Cardiac muscle cell (in vitro differentiated cells and primary cell): ENCODE measurements at places on chromosomes 13 and 19.

DNA sequence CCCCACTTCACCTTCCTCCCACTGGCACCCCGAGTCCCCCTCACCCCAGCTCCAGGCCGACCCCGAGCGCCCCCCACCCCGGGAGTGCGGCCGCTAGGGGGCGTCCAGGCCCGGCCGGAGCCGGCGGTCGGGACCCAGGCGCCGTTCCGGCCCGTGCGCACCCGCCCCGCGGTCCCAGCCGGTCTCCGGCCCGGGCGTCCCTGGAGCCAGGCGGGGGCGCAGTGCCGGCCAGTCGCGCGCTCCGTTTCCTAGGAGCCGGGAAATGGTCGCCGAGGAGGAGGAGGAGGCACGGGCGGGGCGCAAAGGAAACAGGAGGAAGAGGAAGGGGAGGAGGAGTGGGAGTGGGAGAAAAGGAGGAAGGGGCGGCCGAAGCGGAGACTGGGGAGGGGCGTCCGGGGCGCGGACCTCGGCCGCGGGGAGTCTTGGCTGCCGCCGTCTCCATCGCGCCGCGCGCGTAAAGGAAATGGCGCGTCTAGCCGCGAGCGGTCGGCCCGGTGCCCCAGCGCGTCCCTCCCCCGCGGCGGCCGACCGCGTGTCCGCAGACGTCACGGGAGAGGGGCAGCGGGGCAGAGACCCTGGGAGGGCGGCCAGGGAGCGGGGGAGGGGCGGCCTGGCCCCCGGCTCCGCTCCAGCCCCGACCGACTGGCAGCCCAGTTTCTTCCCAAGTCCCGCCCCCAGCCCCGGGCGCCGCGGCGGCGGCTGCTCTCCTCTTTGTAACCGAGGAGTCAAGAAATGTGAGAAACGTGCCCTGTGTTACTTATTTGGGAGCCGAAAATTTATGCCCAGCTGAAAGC, 1.1 kb upstream of the KCTD15 start:
- DNase-seq, result peak; percentile 95

GRCh38 chr13:30319130-30319529, 11.8 kb upstream of the KATNAL1 start:
- no peak for DNase-seq

GRCh38 chr13:47085346-47085745, 188.5 kb upstream of the HTR2A start:
- DNase-seq, result no peak

DNA sequence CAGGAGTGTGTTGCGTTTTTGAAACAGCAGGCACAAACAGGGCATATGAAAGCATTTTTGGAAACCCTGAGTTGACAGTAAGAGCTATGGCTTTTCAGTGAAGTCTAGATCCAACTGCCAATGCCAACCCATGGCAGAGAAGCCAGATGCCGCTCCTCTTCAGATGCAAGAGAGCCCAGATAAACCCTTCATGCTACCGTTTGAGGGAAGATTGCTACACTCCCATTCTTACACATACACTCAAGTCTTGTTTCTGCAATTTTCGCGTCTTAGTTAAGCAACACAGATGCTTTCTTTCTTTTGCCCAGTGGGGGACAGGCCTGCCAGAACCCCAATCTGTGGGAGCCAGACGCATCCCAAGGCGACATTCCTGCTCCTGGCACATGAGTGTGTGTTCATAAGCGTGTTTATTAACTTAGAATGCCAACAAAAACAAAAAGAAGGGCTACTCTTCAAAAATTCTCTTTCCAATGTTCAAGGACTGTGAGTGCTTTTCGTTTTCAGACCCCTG, 10.4 kb downstream of the BORCS8 start:
- DNase-seq, result no peak

- DNase-seq, result no peak
Measured at GRCh38 chr13:98343461-98343860, 166.4 kb upstream of the RNF113B start.

DNA sequence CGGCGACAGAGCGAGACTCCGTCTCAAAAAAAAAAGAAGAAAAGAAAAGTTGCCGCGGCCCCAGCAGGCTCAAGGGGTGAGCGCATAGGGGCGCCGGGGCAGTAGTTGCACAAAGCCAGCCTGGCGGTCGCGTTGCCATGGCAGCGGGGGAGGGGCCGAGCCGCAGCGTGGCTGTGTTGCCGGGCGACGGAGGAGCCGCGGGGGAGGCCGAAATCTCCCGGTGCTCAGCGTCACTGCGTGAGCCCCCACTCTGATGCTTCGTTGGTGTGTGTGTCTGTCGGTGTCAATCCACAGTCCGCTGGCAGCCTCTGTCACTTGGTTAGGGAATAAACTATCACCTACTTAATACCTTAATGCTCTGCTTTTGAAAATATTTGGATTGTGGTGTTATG, 82.9 kb upstream of the C1QTNF9B start:
- peak; percentile 95 for DNase-seq

GRCh38 chr13:26168237-26168814, 53.8 kb downstream of the RNF6 start:
- no peak for DNase-seq

GRCh38 chr19:3171894-3172672, 6.5 kb upstream of the S1PR4 start:
- DNase-seq, result no peak

DNA sequence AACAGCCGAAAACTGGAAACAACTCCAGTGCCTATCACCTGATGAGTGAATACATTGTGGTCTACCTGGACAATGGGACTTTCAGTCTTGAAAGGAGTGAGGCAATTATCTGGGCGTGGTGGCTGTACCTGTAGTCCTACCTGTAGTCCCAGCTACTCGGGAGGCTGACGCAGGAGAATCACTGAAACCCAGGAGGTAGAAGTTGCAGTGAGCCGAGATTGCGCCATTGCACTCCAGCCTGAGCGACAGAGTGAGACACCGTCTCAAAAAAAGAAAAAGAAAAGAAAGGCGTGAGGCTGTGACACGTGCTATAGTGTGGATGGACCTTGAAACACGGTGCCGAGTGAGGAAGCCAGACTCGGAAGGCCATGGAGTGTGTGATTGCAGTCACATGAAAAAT, 4.1 kb upstream of the NTN5 start:
- DNase-seq, result no peak

- DNase-seq, result no peak
Measured at GRCh38 chr19:17796013-17796837, 1.3 kb downstream of the B3GNT3 start.

GRCh38 chr19:54470991-54471782, 1.9 kb downstream of the CDC42EP5 start:
- DNase-seq, result no peak

GRCh38 chr13:24614306-24615080, 65.7 kb upstream of the ATP12A start:
- DNase-seq, result no peak

DNA sequence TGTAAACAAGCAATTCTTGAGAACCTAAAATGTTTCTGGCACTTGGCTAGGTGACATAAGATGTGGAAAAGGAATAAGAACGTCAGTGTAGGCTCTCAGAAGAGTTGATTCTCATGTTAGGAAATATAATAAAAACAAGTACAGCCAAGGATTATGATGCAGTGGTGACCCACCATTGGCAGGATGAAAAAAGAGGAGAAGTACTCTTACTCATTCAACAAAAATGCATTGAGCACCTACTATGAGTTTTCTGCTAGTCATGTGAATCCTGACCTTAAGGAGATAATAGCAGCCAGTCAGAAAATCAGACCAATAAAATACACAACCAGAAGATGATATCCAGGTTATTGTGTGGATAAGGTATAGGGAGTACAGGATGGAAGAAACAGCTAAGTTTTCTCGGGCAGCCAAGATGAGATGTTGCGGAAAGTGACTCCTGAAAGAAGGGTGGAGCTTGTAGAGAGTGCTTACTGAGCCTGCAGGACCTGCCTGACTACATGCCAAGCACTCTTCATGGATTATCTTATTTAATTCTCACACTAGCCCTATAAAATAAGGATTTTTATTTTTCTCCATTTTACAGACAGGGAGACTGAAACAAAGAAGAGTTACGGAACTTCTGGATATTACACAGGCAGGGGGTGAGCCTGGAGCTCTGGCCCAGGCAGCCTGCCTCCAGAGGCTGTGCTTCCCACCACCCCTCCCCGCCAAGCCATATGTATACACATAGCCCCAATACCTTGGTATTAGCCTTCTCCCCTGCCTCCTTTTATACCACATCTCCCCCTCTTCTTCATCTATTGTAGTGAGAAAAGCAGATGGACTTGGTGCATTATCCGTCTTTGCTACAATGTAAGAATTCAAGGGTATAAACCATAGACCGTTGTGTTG, 58.0 kb downstream of the TGDS start:
- DNase-seq, result no peak

DNA sequence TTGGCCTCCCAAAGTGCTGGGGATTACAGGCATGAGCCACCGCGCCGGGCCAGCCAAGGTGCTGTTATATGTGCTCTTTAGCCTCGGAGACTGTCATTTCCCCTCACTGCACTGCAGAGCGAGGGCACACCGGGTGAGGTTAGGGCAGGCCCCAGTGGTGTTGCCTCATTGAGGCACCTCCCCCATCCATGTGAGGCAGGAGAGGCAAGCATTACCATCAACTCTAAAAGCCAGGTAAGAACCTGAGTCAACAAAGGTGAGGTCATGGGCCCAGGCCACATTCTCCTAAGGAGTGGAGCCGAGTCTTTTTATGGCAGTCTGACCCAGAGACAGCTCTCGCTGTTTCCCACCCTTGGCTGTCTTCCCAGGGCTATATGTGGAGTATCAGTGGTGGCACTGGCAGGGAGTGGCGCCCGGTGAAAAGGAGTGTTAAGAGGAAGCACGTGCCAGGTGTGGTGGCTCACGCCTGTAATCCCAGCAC, 10.9 kb downstream of the B3GNT8 start:
- DNase-seq, result no peak

- peak; percentile 79 for DNase-seq
Measured at GRCh38 chr13:76350399-76350798, 535.8 kb downstream of the KCTD12 start.

DNA sequence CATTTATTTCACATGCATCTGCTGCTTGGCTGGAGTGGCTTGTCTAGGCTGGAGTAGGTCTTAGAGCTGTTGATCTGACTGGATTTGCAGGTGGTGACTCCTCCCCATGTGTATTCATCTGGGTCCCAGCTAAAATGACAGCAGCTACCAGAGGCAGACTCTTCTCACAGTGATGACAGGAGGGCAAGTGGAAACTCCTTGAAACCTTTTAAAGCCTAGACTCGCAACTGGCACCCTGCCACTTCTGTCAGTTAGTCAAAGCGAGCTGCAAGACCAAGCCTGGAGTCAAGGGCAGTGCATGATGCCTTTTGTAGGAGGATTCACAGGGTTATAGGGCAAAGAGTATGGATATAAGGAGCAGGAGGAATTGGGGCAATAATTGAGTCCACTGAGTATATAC, 65.2 kb downstream of the TEX26 start:
- peak; percentile 98 for DNase-seq
